Activated CD4-positive, alpha-beta T cell treated with anti-CD3 and anti-CD28 coated beads for 48 hours (primary cell): ENCODE measurements at places on chromosomes 5 and 9.

DNA sequence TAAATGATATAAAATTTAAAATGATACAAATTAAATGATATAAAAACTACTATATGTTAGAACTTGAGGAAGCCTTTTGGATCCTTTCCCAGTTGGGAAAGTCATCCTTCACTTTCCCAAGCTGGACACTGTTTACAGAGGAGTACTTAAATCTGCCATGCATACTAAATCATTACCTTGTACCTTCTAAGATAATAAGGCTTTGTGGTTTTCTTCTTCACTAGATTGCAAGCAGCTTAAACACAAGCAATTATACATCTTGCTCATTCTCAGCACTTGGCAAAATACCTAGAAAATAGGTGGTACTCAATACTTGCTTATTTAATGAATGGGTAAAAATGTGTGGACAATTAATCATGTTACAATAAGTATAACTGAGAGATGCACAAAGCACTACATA lies 666.8 kb downstream of the PTPRD start:
- DNase-seq: no peak

- DNase-seq: no peak
Measured at GRCh38 chr9:91902475-91903125, 47.4 kb downstream of the ROR2 start.

DNA sequence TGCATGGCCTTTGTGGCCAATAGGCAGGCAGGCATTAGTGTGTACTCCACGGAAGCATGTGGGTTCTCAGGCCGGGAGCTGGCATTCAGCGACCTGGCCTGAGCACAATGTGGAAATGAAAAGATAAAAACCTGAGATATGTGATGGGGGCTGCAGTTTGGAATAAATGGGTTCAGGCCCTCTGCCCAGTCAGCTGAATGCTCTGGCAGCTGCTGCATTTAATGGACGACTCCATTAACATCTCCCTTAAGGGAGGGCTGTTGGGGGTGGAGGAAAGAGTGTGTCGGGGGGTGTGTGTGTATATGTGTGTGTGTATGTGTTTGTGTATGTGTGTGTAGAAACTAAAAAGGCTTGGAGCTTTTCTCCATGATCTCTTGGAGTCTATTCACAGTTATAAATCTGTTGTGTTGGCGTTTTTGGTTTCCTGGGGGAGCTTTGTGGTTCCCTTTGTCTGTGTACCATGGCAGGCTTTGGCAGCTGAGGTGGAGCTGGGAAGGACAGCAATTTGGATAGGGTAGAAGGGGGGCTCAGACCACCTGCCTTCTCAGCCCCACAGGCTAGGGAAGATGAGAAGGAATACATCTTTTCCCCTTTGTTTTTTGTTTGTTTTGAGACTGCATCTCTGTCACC lies 27.3 kb upstream of the HSPA9 start:
- DNase-seq: no peak

- peak; percentile 81 for DNase-seq
Measured at GRCh38 chr9:89593727-89594427, 10.9 kb upstream of the GADD45G start.

DNA sequence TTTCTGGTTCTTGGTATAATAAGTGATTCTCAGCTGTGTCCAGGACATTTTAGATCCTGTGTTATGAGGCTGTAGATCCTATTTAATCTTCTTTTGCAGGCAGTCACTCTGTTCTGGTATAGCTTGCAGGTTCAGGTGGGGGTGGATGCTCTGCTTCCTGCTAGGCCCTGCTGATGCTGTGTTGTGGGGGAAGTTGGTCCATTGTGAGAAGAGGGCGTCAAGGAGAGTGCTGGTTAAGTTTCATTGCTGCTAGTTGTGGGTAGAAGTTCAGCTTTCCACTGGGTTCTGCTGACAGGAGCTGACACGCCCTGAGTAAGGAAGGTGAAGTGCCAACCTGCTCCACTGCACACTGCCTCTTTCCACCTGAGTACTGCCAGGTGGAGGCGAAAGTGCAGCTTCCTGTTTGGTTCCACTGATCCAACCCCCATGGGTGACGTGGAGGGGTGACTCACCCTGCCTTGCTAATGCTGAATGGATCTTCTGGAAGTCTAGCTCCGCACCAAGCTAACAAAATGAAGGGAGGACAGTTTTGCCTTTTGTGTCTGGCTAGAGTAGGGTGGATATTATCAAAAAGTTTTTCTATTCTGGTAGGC lies 16.3 kb downstream of the NMRK1 start:
- peak; percentile 85 for DNase-seq

DNA sequence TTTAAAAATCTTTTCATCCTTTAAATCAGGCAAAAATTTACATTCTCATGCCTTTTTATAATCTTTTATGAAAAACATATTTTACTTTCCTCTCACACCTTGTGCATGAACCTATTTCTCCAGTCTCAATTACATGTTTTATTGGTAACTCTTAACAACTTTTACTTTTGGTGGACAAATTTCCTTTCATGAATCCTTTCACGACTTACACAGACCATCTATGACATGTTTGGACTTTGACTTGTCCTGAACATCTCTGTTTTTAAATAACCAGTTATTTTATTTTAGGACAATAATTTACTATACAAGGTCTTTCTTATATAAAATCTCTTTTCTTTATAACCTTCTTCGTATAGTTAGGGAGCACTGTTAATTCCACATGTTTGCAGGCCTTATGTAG lies 26.5 kb upstream of the MTMR12 start:
- DNase-seq: no peak

- no peak for DNase-seq
Measured at GRCh38 chr9:14645648-14646047, 47.6 kb downstream of the ZDHHC21 start.

DNA sequence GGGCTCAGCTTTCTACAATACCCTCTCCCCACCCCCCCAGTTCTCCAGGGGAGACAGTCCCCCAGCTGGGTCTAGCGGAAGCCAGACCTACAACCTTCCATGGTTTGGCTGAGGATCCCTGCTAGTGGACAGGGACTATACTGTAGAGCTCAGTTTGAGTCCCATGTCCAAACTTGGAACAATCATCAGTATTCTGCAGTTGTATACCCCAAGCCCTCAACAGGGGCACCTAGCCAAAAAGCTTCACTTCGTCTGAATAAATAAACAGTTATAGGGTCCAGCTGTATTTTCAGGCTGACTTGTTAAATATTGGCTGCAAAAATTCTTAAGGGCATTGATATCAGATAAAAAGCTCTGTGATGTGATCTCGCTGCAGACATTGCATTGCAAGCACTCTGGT lies 15.4 kb upstream of the C9 start:
- DNase-seq: no peak
